ENCODE measurements at places on chromosomes 2 and 18. TPM values are rescaled to one million over a fixed set of nuclear protein-coding genes. Genes with fewer than 3 reads are reported as not detected.

DNA sequence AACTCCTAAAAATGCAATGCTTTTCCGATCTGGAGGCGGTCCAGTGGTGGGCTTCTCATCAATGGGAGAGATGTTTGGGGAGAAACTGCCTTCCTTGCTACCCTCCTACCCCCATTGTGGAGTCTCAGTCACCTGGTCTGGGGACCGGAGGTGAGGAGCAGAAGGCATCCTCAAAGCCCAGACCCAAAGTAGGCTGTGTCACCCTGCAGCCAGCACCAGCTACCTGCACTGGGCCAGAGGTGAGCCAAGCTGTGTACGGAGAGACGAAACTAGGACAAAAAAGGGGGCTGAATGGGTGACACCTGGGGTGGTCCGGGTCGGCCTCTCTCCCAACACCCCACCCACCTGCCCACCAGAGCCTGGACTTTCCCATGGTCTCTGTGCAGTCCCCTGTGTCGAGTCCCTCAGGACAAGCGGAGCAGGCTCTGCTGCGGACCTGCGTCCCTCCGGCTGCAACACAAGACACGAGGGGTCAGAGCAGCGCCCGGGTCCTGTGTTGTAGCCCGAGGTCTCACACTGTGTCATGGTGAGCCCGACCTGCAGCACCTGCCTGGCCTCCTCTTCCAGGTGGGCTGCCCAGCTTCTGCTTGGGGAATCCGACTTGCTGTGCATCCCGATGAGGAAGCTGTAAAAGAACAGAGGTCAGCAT lies 68.0 kb upstream of the RMP24 start:
- DNase-seq, result no peak

- DNase-seq, result no peak
These were observed 146.1 kb downstream of the LNPK start for GRCh38 chr2:175855794-175856453.

GRCh38 chr18:57052173-57052572 lies 94.7 kb upstream of the BOD1L2 start:
- DNase-seq, result no peak

The ANKRD62 gene
- total RNA-seq, result not detected

The PLGLB2 gene
- 0.59 TPM for total RNA-seq

DNA sequence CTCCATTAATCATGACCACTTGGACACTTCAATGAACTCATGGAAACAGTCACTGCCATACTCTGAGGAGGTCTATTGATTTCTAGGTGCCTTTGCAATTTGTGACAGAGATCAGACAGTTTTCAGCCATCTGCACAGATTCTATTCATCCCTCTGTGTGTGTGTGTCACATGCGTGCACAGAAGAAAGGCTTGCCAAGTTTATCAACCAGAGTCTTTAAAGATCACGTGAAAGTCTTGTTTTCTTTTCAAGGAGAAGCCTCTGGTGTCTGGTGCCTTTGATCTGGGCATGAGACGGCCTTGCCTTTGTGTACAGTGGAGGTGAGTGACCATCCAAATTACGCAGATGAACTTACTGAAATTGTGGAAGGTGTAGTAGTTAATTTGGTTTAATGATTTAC lies 164.2 kb downstream of the VAPA start:
- no peak for DNase-seq

GRCh38 chr2:237980751-237981150 lies 13.9 kb downstream of the UBE2F start:
- no peak for DNase-seq

Data from CD8-positive, alpha-beta memory T cell (primary cell).